ENCODE measurements at places on chromosomes 5 and 9. TPM values are rescaled to one million over a fixed set of nuclear protein-coding genes. Genes with fewer than 3 reads are reported as not detected.

The TMEM174 gene
- not detected for total RNA-seq

The C5orf52 gene
- total RNA-seq, result not detected

The GOLPH3 gene
- total RNA-seq, result 67.4 TPM

The MLANA gene
- total RNA-seq, result not detected

The AFF4 gene
- 60.4 TPM for total RNA-seq

The CD274 gene
- total RNA-seq, result 23.0 TPM

The PCDHB12 gene
- not detected for total RNA-seq

The TAF11L10 gene
- not detected for total RNA-seq

The DNM1 gene
- 2.2 TPM for total RNA-seq

The GPR150 gene
- 1.5 TPM for total RNA-seq

The IFNA14 gene
- total RNA-seq, result not detected

The CNOT6 gene
- 37.8 TPM for total RNA-seq

The TMEM215 gene
- total RNA-seq, result not detected

The IRX4 gene
- not detected for total RNA-seq

The MACROH2A1 gene
- 100 TPM for total RNA-seq

The NR5A1 gene
- total RNA-seq, result not detected

The PTGR1 gene
- 0.36 TPM for total RNA-seq

The CNTNAP3B gene
- not detected for total RNA-seq

The FAM153A gene
- 116 TPM for total RNA-seq

The IRX1 gene
- total RNA-seq, result not detected

The PCDHA6 gene
- not detected for total RNA-seq

The PLPPR1 gene
- not detected for total RNA-seq

The ANKRD18A gene
- 9.7 TPM for total RNA-seq

The DIPK1B gene
- total RNA-seq, result not detected

The TNC gene
- not detected for total RNA-seq

The SLC25A2 gene
- total RNA-seq, result 0.38 TPM

The PLAC8L1 gene
- 0.58 TPM for total RNA-seq

The ZFR gene
- total RNA-seq, result 65.4 TPM

The WNT8A gene
- total RNA-seq, result not detected

Measured in CD4-positive, alpha-beta memory T cell (primary cell).